ENCODE measurements at places on chromosomes 2 and 18.

GRCh38 chr2:205800224-205800623, 117.9 kb downstream of the NRP2 start:
- DNase-seq = no peak

DNA sequence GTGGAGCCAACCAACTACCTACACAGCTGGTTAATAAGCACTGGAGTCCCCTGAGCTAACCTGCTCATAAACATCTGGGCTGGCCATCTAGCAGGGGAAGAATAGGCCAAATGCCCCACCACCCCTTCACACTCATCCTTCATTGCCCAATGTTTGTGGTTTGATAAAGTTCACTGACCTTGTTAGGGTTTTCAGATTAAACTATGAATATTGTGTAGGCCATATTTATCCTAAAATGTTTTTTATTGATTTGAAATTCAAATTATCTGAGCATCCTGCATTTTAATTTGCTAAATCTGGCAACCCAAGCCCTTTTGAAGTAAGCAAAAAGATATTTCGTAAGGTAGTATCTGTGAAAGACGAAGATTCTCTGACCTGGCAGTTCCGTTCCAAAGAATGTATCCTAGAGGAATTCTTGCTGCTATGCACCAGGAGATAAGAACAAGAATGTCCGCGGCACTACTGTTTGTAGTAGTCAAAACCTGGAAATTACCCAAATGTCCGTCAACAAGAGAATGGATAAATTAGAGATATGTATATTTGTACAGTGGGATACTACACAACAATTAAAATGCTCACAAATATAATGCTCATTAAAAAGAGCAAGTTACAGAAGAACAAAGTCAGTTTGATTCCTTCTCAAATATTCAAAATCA, 5.8 kb upstream of the TLK1 start:
- DNase-seq = no peak

GRCh38 chr2:7352191-7352590, 435.0 kb downstream of the RNF144A start:
- DNase-seq = no peak

DNA sequence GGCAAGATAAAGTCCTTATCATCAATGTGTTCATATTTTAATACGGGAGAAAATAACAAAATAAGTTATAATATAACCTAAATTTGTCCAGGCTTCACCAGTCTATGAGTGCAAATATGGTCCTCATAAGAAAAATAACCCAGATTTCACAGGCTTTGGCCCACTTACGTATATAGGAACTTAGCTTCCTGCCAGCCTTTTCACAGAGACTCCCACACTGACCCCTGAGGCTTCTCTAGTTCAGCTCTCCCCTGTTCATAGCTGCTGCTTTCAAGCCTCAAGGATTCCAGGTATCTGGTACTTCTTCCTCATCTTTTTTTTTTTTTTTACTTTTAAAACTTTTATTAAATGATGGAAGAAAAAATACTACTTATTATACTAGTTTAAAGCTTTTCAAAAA, 74.9 kb upstream of the PELI1 start:
- no peak for DNase-seq

DNA sequence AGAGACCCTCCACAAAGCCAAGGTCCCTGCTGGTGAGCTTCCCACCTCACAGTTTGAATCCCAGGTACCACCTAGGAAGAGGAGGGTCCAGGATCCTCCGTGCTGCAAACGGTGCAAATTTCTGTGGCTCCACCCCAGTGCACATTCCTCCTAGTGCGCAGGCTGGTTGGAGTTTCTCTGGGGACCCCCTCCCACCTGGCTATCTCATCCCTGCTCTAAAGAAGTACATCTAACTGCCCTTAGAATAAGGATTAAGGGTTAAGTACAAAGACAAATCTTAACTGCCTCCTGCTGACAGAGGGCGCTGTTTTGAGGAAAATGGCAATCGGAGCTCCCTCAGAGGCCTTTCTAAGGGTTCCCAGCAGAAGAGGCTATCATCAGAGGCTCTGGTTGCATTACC, 109.6 kb upstream of the FSIP2 start:
- DNase-seq = no peak

- no peak for DNase-seq
These were observed 152.8 kb downstream of the ABCA12 start for GRCh38 chr2:214985619-214986018.

DNA sequence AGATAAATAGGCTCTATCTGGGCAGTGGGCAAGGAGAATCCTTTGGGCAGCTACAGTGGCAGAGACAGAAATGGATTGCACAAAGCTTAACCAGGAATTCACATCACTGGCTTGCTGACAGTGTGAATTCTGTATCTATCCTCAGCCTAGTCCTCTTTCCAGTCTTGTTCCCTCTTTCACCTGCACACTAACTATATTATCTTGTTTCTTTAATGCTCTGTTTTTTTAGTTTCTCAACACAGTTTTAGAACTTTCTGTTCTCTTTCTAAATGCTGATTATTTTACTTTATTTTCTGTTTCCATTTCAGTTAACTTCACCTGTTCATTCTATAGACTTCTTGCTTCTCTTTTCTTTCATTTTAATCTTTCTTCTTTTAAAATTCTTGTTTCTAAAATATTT, 66.4 kb downstream of the LINC00305 start:
- DNase-seq = no peak

DNA sequence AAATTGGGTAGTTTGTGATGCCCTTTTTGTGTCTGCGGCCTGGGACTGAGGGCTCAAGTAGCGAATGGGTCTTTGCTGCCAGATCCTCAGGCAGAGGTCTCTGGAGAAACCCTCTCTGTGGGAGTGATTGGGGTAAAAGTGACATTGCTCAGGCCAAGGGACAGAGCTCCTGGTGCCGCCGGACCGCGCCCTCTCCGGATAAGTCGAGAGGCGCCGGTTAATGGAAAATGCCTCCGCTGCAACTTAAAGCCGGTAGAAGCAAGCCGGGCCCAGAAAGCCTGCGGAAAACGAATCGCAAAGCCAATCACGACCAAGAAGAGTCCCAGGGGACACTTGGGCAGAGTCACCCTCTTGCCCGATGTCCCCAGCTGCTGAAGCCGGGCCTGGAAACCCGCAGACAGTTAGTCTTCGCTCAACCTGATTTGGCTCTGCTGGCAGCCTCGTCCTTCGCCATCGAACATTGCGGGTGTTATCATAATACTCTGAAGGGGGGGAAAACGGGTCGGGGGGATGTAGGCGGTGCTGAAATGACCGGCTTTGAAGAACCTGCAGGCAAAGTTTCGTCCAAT, 352 bp upstream of the HOXD12 start:
- DNase-seq = no peak

- no peak for DNase-seq
These were observed 107.5 kb upstream of the CELF4 start for GRCh38 chr18:37672932-37673595.

DNA sequence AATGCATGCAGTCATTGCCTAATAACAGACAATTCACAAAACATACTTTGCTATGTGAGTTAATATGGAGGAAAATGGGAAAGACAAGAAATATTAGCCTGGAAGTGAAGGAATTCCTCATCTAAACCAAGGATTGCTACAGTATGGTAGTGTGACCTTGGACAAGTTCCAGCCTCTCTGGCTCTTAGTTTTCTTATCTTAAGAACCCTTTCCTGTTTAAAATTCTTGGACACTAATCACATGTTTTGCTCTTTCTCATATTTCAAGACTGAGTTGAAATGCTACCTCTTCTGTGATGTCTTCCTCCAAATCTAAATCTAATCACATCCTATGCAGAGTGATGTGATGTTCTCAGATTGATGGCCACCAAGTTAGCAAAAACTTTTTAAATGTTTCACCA, 20.8 kb upstream of the ADAM23 start:
- no peak for DNase-seq

DNA sequence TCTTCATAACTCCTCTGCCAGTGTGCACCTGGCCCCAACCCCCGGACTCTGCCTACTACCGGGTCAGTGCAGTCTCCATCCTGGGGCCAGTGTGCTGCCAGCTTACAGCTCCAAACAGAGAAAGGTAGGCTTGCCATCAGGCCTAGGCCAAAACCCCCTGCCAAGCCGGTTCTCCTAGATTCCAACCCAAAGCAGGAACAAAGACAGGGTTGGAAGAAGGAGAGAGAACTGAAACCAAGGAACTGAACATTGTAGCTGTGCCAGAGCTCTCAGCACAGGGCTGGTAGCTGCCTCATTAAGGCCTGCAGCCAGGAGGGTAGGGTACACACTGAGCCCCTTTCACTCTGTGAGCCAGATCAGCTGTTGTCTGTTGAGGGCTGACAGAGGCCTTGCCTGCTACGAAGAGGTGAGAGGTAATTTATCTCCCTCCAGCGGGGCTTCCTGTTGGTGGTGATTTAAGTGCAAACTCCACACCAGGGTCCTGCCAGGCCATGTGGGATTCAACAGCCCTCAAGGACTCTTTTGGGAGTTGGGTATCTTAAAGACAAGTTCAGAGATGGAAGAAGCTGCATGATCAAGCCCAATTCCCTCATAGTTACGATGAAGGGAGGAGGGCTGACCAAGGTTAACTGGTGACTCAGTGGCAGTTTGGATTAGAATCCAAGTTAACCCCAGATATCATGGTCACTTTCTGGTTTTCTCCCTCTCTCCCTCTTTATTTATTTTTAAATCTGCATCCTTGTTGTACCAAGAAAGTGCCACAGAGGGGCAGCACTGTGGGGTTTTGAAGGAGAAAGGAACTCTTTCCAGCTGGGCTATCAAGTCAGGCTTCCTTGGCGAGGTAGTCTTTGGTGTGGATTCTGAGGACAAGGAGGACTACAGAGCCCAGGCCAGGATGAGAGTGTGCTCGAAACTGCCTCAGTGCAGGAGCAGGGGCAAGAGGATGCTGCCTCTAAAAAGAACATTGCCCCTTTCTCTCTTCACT, 48.1 kb downstream of the CYRIA start:
- no peak for DNase-seq

DNA sequence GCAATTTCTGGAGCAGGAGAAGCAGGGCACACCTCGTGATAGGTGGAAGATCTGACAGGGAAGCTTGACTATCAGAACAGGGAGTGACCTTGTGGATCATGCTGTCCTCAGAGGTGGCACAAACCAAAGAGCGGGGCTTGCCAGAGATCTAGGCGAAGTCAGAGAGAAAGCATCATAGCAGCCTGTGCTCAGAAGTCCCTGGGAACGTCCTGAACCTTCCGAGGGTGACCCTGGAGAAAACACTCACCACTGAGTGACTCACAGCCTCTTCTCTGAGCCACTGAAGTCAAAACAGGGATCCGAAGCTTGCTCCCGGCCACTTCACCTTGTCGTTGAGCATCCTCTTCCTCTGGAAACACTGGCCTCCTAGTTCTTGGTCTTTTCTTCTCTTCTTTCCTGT, 56.7 kb downstream of the IL1R2 start:
- DNase-seq = no peak

DNA sequence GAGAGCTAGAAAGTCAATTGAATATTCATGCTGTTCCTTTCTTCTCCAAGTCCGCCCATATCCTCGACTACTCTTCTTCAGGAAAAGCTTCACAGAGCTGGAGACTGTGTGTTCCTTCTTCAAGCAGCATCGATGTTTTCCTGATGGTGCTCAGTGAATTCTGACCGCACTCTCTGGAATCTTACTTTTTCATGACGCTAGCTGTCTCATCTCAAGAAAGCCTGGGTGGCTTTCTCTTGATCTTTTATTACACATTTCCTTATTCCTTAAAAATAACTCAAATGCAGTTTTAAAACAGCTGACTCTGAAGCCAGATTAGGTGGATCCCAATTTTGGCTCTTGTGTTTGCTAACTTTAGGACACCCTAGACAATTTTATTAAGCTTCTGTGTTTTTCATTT, 1245.1 kb upstream of the LRRTM1 start:
- no peak for DNase-seq

GRCh38 chr2:40016151-40016885, 237.3 kb upstream of the THUMPD2 start:
- no peak for DNase-seq

- DNase-seq = no peak
These were observed 302.4 kb downstream of the STK39 start for GRCh38 chr2:167944825-167945659.

DNA sequence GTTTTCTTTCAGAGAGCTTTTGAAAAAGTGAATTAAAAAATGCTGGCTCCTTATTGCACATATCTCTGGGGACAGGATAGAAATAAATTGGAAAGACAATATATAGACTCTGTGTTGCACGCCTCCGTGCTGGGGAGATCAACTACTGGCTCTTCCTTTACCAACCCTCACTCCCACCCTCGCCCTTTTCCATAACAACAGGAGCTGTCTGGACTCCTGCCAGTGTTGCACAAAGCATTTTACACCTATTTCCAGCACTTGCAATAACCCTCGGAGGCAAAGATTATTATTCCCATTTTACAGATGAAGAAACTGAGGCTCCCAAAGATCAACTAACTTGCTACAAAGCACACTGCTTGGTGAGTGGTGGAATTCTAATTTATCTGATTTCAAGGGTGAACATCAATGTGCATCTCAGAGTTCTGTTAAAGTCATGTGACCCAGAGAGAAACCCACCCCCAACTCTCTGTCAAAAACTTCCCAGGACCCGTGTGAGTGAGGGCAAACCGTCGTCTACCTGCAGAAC, 4.2 kb downstream of the CREG2 start:
- DNase-seq = no peak

GRCh38 chr2:112591413-112591812, 7.0 kb downstream of the CHCHD5 start:
- DNase-seq = no peak

DNA sequence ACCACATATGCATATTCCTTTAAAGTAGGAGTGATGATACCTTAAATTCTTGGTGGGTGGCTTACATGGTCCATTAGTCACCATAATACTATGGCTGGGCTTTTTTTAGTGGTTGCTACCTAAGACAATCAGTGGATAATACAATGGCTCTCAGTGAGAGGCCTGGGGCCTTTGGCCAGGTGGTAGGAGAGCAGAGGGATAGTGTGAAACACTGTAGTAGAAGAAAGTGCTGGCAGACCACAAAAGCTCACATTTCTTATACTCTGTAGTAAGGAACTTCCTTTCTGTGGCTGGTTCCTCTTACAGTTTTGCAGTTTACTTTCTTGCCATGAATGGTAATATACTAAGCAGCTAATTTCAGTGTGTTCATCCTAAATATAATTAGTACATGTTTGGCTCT, 583.5 kb downstream of the XIRP2 start:
- DNase-seq = no peak

DNA sequence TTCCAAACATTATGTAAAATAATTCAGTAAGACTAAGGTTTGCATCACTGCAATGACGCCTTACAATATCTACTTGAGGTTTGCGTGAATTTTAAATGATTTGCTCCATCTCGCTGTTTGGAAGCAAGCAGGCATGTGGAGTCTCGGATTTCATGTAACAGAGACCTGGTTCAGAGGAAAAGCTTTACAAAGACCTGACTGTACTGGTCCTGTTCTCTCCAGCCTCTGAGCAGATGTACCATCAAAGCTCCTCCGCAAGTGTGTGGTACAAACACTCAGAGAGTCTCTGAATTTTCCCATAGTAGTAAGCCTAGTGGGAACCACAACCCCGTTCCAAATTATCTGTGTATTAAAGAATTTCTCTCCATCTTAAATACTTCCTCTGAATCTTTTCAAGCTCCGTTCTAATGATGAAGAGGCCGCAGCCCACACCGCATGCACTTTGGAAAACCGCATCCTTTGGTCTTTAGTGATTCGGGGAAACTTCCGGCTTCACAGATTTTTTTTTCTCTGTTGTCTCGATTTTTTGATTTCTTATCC, 728.1 kb upstream of the SOX11 start:
- DNase-seq = no peak

- no peak for DNase-seq
These were observed 9.8 kb downstream of the PRLH start for GRCh38 chr2:237575869-237576862.

GRCh38 chr2:197265924-197266323, 44.7 kb downstream of the ANKRD44 start:
- no peak for DNase-seq

- DNase-seq = no peak
These were observed 163.7 kb downstream of the PTGR3 start for GRCh38 chr18:75045272-75045671.
